CD4-positive, alpha-beta memory T cell (primary cell): ENCODE measurements at places on chromosomes 11 and 22.

GRCh38 chr22:40180403-40180802 lies 2.7 kb downstream of the TNRC6B start:
- no peaks in the 10 kb centered on the region for H3K36me3 ChIP-seq
- peaks cover 88% of the 10 kb centered on the region for H3K4me1 ChIP-seq
- no peaks in the 10 kb centered on the region for H3K27me3 ChIP-seq
- DNase-seq, result no peak
- H3K27ac ChIP-seq, result peak overlapping the region; percentile 33

DNA sequence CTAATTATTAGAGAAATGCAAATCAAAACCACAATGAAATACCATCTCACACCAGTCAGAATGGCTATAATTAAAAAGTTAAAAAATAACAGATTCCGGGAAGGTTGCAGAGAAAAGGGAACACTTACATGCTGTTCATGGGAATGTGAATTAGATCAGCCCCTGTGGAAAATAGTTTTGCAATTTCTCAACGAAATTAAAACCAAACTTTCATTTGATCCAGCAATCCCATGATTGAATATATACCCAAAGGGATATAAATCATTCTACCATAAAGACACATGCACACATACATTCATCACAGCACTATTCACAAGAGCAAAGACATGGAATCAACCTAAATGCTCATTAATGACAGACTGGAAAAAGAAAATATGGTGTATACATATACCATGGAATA lies 32.5 kb downstream of the NOX4 start:
- H3K4me1 ChIP-seq, result no peaks in the 10 kb centered on the region
- H3K4me3 ChIP-seq, result no peak overlapping the region
- no peak overlapping the region for H3K27ac ChIP-seq
- no peaks in the 10 kb centered on the region for H3K36me3 ChIP-seq
- no peaks in the 10 kb centered on the region for H3K27me3 ChIP-seq
- DNase-seq, result no peak

GRCh38 chr22:47534804-47535410 lies 772.5 kb downstream of the TBC1D22A start:
- no peak for DNase-seq
- no peaks in the 10 kb centered on the region for H3K27me3 ChIP-seq
- no peak overlapping the region for H3K4me3 ChIP-seq
- H3K27ac ChIP-seq, result no peak overlapping the region
- H3K36me3 ChIP-seq, result no peaks in the 10 kb centered on the region

DNA sequence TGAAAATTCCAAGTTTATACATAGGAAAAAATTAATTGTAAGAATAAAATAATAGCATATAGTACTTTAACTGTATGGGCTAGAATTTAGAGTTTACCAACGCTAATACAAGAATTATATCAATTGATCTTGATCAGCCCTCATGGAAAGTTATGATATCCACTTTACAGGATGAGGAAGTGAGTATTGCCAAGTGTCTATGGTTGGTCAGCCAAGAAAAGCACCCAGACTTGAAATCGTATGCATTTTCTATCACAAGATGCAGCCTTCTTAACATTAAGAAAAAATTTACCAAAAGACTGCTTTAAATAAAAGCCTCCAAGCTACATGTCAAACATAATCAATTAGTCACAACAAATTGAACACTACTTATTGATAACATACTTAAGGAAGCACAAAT lies 53.0 kb downstream of the DDI1 start:
- DNase-seq, result no peak
- H3K36me3 ChIP-seq, result no peaks in the 10 kb centered on the region
- H3K27ac ChIP-seq, result no peak overlapping the region
- H3K27me3 ChIP-seq, result no peaks in the 10 kb centered on the region
- H3K4me3 ChIP-seq, result no peak overlapping the region

- no peak overlapping the region for H3K27ac ChIP-seq
- DNase-seq, result no peak
- H3K4me1 ChIP-seq, result no peaks in the 10 kb centered on the region
- H3K27me3 ChIP-seq, result no peaks in the 10 kb centered on the region
- H3K4me3 ChIP-seq, result no peak overlapping the region
- peaks cover 89% of the 10 kb centered on the region for H3K36me3 ChIP-seq
Measured at GRCh38 chr22:29351042-29351441, 35.5 kb upstream of the RASL10A start.

DNA sequence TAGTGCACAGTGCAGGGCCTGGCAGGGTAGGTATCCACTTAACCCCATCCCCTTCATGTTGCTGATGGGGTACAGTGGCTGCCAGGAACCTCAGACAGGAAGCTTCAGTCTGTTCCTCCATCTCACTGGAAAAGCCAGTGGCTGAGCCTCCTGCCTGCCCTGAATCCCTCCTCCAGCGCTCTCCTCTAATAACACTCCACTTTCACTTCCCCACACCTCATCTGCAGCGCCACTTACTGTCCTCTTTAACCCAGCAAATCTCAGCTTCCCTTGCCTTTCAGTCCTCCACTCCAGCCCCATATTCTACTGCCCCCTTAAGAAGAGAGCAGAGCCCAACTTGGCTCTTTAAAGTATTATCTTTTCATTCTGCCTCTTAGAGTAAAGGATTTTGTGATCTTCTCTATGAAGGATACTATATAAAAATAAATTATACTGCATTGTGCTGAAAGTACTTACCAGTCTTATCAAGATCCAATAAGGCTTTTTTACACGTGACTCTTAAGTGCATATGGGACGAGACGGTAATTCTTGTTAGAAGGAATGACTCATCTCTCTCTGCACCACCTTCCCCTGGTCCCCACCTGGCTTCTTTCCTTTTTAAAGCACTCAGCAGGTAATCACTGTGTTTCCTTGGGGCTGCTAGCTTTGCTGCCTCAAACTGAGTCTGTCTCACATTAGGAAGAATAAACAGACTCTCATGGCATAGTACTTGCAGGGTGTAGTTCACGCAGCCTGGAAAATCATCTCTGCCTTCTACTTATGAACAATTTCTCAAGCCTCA lies 238.0 kb upstream of the NARS2 start:
- H3K27me3 ChIP-seq, result no peaks in the 10 kb centered on the region
- no peak overlapping the region for H3K4me3 ChIP-seq
- DNase-seq, result no peak
- no peaks in the 10 kb centered on the region for H3K36me3 ChIP-seq
- H3K4me1 ChIP-seq, result no peaks in the 10 kb centered on the region
- no peak overlapping the region for H3K27ac ChIP-seq

DNA sequence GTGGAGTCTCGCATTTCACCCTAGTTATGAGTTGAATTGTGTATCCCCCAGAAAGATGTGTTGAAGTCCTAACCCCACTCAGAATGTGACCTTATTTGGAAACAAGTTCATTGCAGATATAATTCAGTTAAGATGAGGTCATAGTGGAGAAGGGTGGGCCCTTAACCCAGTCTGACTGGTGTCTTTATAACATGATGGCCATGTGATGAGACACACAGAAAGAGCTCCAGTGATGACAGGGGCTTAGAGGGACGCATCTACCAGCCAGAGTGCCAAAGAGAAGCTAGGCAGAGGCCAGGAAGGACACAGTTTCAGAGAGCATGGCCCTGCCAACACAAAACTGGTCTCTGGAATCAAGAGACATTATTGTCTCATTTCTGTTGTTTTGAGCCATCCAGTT lies 50.3 kb downstream of the LARGE1 start:
- no peak overlapping the region for H3K27ac ChIP-seq
- no peak overlapping the region for H3K4me3 ChIP-seq
- H3K27me3 ChIP-seq, result no peaks in the 10 kb centered on the region
- no peaks in the 10 kb centered on the region for H3K4me1 ChIP-seq

DNA sequence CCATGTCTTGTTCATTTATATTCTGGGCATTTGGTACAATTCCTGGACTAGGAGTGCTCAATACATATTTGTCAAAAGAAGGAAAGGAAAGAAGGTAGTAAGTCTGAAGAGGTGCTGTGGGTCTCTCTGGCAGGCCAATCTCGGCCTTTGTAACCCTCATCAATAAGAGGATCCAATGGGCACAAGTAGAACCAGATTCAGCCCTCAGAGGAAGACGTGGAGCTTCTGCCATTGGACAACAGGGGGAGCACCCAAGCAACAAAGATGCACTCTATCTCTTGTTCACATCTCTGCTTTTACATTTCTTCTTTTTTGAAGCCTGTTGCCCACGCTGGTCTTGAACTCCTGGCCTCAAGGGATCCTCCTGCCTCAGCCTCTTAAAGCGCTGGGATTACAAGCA lies 2.2 kb upstream of the VPS11 start:
- no peaks in the 10 kb centered on the region for H3K27me3 ChIP-seq
- H3K4me3 ChIP-seq, result no peak overlapping the region
- peaks cover 3% of the 10 kb centered on the region for H3K36me3 ChIP-seq
- peaks cover 34% of the 10 kb centered on the region for H3K4me1 ChIP-seq
- peak overlapping the region; percentile 88 for H3K27ac ChIP-seq

- no peak overlapping the region for H3K27ac ChIP-seq
- H3K27me3 ChIP-seq, result peaks cover 6% of the 10 kb centered on the region
- H3K36me3 ChIP-seq, result no peaks in the 10 kb centered on the region
- no peak for DNase-seq
- peaks cover 5% of the 10 kb centered on the region for H3K4me1 ChIP-seq
Measured at GRCh38 chr11:121237686-121238658, 54.6 kb upstream of the SC5D start.

- no peak for DNase-seq
- no peak overlapping the region for H3K4me3 ChIP-seq
- no peaks in the 10 kb centered on the region for H3K27me3 ChIP-seq
- H3K27ac ChIP-seq, result no peak overlapping the region
- no peaks in the 10 kb centered on the region for H3K36me3 ChIP-seq
- no peaks in the 10 kb centered on the region for H3K4me1 ChIP-seq
Measured at GRCh38 chr22:46547883-46548244, 10.4 kb upstream of the CELSR1 start.

- no peaks in the 10 kb centered on the region for H3K27me3 ChIP-seq
- no peaks in the 10 kb centered on the region for H3K36me3 ChIP-seq
- no peak overlapping the region for H3K27ac ChIP-seq
- peaks cover 14% of the 10 kb centered on the region for H3K4me1 ChIP-seq
- no peak overlapping the region for H3K4me3 ChIP-seq
Measured at GRCh38 chr11:76801736-76802135, 18.6 kb downstream of the TSKU start.

GRCh38 chr11:85266646-85267045 lies 360.5 kb downstream of the DLG2 start:
- no peaks in the 10 kb centered on the region for H3K4me1 ChIP-seq
- H3K27me3 ChIP-seq, result no peaks in the 10 kb centered on the region
- H3K4me3 ChIP-seq, result no peak overlapping the region
- H3K27ac ChIP-seq, result no peak overlapping the region

DNA sequence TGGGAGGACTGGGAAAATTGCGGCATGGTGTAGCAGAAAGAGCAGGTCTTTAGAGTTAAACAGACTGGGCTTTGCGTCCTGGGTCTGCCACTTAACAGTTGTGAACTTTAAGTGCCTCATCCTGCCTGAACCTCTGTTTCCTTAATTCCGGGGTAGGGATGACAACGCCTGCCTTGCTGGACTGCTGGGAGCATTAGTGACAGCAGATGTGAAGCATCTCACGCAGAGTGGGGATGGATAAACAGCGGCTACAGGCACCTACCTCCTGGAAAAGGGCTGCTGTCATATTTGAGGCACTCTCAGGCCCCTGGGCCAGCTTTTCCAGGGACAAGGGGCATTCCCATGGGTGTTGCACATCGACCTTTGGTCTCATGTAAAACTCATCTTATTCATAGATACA lies 572.2 kb downstream of the TBC1D22A start:
- no peak for DNase-seq
- H3K4me1 ChIP-seq, result no peaks in the 10 kb centered on the region
- H3K36me3 ChIP-seq, result no peaks in the 10 kb centered on the region
- no peaks in the 10 kb centered on the region for H3K27me3 ChIP-seq
- H3K27ac ChIP-seq, result no peak overlapping the region
